Vagina (tissue), 2 donors: ENCODE measurements at places on chromosomes 5 and 9.

DNA sequence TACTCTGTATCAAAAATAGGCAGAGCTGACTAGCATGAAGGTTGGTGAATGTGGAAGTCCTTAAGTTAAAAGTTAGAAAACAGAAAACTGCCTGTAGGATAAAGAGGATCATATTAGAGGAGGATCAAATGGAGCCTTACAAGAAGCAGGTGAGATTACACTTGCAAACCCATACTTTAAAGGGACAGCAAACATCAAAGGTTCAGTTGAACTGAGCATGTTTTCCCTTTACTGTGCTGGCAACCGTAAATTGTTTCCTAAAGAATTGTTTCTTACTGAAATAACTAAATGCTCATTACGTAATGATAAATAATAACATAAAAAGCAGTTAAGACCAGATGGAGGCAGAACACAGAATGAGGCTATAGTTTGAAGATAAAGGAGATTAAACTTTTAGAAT lies 465.3 kb upstream of the FTMT start:
- DNase-seq: no peak

DNA sequence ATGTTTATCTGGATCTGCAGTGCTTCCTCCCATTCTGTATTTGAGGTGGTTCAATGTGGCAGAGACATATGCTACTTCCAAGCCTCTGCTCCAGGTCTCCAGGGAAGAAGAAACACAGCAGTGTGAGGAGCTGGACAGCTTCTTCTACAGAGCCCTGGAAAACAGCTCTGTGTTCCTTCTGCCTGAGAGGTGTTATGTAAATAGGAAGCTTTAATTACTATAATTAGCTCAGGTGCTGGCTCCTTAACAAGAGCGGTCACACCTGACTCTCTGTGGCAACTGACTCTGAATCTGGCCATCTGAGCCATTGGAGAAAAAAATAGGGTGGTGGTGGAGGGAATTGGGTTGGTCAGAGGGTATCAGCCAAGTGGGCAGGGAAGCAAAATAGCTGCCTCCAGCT lies 332.4 kb upstream of the BRINP1 start:
- no peak for DNase-seq

DNA sequence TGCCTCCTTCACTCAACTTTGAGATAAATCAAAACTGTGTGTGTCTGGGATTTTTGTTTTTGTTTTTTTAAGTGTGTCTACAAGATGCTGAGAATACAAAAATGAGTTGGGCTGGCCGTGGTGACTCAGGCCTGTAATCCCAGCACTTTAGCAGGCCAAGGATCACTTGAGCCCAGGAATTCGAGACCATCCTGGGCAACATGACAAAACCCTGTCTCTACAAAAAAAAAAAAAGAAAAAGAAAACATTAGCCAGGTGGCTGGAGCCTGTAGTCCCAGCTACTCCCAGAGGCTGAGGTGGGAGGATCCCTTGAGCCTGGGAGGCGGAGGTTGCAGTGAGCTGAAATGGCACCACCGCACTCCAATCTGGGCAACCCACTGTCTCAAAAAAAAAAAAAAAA lies 21.0 kb downstream of the HNRNPK start:
- no peak for DNase-seq

- DNase-seq: no peak
Observed at GRCh38 chr9:95447660-95448420, 68.9 kb downstream of the PTCH1 start.

DNA sequence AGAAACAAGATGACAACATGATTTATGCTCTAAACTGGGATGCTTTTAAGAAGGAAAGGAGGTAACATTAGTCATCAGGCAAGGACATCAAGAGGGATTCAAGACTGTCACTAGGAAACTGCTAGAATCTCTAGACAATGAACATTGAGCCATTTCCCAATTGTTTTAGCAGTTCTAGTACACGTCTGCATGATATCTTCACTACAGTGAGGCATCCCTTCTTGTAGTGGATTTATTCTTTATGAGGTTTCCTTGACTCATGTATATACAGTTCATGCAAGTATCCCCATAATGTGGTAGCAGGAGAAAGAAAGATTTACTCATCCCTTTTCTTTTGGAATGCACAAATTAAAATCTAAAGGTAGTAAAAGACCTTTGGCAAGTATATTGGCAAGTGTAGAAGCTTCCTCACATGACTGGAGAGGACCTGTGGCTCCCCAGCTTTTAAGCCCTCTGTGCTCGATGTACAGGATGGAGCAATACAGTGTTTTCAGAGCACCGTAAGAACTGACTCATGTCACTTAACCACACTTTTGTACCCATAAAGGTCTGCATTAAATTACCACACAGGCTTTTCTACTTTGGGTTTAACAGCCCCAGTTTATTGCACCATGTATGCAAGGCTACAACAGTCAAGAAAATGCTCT lies 335.9 kb downstream of the SEMA5A start:
- no peak for DNase-seq

DNA sequence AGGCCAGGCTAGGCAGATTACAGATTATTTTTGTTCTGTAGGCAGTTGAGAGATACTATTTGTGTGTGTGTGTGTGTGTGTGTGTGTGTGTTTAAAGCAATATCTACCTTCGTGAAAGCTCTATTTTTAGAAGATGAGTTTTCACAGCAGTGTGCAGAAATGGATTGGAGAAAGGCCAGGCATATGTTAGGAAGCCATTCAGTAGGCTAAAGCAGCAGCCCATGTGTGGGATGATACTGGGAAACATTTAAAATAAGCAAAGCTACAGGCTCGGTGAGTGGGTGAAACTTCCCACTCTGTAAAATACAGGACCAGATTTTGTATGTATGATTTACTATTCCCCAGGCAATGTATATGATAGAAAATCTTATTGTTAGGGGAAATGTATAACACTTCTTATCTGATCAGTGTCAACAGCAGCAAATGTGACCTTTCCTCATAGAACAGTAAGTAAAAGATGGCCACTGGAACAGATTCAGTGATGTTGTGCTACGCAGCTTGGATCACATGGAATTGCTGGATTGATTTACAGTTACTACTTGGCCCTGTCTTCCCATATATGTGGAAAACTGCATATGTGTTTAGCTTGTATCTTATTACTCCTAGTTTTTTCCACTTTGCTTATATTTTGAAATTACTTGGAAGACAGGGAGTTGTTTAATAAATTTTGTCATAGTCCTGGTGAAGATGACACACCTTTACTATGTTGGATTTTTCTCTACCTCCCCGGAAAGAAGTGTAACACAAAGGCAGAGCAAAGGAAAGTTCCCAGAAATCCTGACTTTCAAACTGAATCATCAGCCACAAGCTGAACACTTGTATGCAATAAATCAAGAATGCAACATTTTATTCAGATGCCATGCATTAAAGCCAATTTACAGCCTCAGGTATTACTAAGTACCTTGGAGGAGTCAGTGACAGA lies 1077.7 kb upstream of the SEMA6A start:
- DNase-seq: no peak

- DNase-seq: no peak
Observed at GRCh38 chr5:172929371-172929838, 29.8 kb upstream of the RPL26L1 start.

DNA sequence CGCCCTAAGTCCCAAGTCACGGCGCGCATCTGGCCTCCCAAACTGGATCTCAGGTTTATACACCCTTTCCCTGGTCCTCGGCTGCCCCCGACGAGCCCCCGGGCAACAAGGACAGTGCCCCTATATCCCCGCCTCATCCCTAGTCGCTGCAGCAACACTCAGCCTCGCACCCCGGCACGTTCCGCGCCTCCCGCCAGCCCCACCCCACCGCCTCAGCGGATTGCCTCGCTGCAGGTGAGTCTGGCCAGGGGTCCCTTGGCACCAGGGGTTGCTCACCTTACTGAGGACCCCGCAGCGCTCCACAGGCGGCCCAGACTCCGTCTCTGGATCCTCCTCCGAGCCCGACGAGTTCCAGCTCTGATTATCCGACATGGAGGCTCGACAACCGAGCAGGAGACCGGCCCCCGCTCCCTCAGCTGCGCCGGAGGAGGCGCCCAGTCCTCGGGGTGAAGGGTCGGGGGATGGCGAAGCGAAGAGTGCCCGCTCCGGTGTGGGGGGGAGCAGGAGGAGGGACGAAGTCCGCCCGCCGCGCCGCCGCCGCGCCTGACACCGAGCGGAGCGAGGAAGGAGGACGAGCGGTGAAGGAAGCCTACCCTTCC lies 494 bp downstream of the CERT1 start:
- no peak for DNase-seq

GRCh38 chr5:174176511-174176910 lies 131.0 kb downstream of the NSG2 start:
- peak; percentile 76 for DNase-seq

GRCh38 chr5:30100929-30101328 lies 1092.6 kb upstream of the CDH6 start:
- no peak for DNase-seq

GRCh38 chr5:101123363-101123762 lies 220.3 kb upstream of the ST8SIA4 start:
- DNase-seq: no peak

- DNase-seq: no peak
Observed at GRCh38 chr5:39267186-39267585, 47.8 kb upstream of the FYB1 start.
